ENCODE measurements at places on chromosomes 11 and 22.

GRCh38 chr22:43181321-43182076 lies 5.4 kb downstream of the TTLL12 start:
- no peak for DNase-seq

DNA sequence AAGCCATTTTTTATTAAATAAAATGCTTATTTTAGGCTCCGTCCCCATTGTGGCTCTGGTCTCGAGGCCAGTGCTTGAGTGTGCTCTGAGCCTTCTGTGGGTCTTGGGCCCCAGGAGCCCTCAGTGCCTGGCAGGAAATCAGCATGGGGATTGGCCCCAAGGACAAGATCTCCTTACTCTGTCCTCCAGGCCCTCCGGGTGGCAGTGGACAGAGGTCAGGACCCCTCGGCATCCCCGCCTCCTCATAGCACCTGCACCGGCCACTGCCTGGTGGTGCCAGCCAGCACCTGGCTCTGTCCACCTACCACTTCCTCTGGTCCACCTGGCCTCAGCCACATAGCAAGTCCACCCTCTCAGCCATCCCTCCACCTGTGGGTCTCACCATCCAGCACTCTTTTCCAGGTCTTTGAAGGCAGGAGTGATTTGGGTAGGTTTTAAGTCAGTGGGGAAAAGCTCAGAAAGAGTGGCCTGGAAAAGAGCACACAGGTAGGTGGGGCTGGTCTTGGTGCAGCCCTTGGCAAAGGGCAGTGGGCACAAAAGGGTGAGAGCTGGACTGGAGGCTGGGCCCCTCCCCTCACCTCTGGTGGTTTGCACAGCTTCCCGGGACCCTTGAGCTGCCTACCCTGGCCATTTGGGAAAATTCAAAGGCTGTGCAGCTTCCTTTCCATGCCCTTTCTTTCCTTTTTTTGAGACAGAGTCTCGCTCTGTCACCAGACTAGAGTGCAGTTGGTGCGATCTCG lies 3.5 kb downstream of the CLDN5 start:
- DNase-seq = no peak

DNA sequence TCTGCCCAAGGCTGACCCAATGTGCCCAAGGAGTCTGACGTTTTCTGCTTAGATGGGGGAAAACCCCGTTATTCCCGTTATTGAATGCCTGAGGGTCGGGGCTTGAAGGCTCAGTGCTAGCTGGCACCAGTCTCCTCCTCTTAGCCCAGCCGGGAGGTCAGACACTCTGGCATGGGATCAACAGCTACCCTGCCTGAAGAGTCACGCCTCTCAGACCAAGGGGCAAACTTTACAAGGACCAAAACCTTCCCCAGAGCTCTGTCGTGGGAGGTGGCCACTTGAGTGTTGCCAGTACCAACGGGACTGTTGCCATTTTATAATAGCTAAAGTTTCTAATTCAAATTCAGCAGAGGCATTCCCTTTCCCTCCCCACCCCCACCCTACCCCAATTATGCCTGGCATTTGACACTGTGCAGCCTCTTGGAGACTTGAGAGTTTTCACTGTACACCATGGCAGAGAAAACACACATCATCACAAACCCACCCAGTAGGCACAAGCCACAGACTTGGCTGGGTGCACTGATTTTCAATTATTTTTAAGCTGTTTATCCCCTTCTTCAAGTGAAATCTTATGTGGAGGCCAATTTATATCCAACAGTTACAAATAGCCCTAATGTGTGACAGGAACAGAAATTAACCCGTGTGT lies 137.5 kb upstream of the SYT13 start:
- no peak for DNase-seq

GRCh38 chr11:47591764-47592163 lies 2.4 kb downstream of the C1QTNF4 start:
- no peak for DNase-seq

GRCh38 chr11:21825127-21825526 lies 367.8 kb upstream of the ANO5 start:
- DNase-seq = no peak

Measured in GM19239 (cell line).